Neural crest cell (in vitro differentiated cells): ENCODE measurements at places on chromosomes 4 and X. TPM values are rescaled to one million over a fixed set of nuclear protein-coding genes. Genes with fewer than 3 reads are reported as not detected.

Gene UGT2B15
- total RNA-seq = not detected in 2 replicates

Gene TGIF2LX
- not detected in 2 replicates for total RNA-seq

Gene EDNRA
- 5.8 and 6.9 TPM in 2 replicates for total RNA-seq

Gene GABRG1
- not detected in 2 replicates for total RNA-seq

Gene GIMD1
- not detected in 2 replicates for total RNA-seq

Gene OTUD6A
- not detected in 2 replicates for total RNA-seq

DNA sequence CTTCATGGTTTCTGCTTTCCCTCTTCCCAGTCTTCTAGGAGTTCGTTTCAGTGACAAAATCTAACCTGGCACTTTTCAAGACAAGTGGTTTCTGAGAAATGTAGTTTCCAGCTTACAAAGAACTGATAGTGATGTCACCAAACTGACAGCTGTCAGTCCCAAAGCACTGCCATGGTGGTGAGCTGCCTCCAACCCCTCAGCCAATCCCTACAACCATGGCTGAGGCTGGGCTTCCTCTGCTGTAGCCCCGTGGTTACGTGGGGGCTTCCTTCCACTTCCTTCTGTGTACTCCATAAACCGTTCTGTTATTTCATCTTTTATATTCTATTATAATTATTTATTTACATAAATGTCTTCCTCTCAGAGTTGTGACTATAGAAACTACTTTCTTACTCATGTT is 198.6 kb upstream of the AGA start:
- DNase-seq = no peak

DNA sequence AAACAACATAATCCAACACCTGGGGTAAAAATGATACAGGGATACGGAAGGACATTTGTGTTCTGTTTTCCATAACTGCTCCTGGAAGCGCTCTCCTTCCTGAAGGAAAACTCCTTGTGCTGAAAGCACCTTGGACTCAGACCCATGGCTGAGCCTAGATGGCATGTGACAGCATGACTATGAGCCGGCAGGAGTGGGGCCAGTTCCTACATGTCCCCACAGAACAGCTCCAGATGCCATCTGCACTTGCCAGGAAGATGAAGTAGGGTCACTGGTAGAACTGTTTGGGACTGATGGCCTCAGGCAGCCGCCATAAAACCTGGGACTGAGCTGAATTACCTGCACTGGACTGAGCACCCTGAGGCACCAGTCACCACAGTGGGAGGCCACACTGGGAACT is 56.0 kb upstream of the BCLAF3 start:
- no peak for DNase-seq

DNA sequence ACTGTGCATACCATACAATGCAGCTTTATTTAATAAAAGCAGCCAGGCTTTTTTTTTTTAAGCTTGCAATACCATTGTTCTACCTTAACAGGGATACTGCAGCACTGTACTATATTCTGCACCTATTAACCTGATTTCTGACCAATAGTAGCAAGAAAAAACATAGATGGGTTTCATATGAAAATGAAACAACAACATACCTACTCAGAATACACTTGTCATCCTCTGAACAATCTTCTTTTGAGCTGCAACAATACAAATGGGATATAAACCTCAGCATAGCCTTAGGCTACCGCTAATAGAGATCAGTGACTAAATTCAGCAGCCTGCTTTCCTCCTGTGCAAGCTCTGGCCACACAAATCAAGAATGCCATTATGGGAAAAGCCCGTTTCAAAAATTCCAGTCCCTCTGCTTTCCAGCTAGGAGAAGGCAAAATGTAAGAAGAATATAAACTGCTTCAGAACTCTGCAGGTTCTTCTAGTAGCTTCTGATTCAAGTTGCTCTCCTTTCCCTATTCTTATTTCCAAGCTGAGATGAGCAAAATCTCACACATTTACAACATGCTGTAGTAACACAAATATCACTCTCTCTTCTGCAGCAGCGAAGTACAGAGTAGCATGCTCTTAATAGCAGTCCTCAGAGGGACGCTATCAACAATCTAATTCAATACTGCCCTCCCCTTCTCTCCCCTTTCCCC is 143.4 kb downstream of the KLHL13 start:
- no peak for DNase-seq

GRCh38 chr4:165606465-165607205 is 227.8 kb downstream of the CPE start:
- DNase-seq = no peak

DNA sequence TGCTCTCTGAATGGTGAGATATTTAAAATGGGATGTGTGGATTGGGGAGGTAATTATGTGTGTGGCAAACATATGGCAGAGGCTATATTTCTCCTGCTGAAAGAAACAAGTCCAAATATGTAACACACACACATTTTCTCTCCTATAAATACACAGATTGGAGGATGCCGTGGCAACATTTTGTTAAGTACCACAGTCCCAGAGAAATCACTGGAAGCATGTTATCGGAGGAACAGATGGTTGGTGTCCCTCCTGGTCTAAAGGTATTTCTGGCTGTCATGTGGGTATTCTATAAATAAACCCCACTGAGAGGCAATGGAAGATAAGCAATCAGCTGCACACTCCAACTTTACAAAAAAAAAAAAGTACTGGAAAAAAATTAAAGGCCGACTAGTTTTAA is 528.3 kb upstream of the BOD1L1 start:
- DNase-seq = no peak

DNA sequence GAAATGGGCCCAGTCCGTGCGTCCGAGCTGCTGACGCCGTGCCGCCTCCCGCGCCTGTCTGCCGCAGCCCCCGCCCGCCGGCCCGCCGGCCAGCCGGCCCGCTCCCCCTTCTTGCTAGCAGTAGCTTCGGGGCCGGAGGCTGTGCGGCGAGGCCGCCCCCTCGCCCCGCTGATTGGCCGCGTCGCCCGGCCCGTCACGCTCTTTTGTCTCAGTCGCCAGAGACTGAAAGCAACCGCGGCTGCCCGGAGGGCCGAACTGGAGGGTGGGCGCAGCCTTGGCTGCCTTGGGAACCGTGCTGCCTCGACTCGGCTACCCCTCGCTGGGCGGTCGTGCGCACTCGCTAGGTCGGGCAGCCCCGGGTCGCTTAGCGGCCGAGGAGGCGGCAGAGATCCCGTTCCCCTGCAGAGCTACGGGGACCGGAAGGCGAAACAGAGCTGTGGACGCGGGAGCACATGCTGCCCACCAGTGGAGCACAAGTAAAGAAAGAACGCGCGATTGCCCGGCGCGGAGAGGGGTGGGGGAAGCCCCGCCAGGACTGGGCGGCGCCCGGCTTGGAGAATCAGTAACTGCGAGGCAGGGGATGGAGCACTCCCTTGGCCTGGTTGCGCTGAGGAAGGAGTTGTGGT is at the start of gene ZCCHC18:
Gene ZCCHC18, plus strand, starts transcription at position 198 of the 626 bp plus-strand sequence. CDS start 1,589 bp downstream, outside the sequence.
- peak; percentile 64 for DNase-seq

GRCh38 chr4:16329125-16329796 is 103.0 kb upstream of the TAPT1 start:
- no peak for DNase-seq

GRCh38 chrX:107581923-107582322 is 46.4 kb upstream of the PRPS1 start:
- DNase-seq = no peak

DNA sequence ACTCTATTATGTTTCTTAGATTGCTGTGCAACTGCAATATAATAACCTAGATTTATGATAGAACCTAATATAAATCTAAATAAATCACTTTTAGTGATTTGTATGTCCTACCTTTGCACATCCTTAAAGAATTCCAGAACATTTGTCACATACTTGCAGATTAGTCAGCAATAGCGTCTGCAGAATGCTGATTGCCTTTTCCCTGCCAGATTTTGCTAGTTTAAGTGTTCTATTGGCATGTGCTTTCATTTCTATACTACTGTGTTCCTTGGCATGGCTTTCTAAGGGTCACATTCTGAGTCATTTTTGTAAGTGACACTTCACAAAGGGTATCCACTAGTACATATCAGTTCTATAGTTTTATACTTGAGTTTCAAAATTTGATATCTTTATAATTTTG is 303.1 kb upstream of the GIMD1 start:
- no peak for DNase-seq

GRCh38 chrX:46904626-46905025 is 7.6 kb upstream of the JADE3 start:
- no peak for DNase-seq

DNA sequence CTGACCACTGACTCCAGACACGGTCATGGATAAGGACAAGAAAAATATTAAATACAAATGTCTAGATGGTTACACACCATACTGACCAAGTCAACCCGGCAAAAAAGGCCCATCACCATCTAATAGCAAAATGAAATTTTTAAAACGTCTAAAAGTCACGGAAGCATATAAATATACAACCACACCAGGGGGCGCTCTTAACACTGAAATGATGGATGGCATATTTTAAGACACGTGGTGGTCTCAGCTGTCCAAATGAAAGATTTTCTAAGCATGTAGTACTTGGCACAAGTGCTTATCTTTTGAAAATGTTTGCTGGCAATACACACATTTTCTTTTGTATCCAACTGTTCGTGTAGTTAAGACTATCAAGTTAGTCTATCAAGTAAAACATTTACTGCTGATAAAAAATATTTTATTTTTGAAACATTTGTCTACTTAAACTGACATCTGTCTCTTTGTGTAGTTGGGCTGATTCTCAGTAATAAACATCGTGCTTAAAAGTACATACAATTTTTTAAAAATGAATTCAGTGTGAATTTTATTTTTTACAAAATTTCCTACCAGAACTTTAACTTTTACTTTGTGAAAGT is 64.6 kb downstream of the COX7B2 start:
- peak; percentile 69 for DNase-seq

GRCh38 chr4:47642191-47642830 is 157.2 kb downstream of the ATP10D start:
- DNase-seq = no peak
